ENCODE measurements at places on chromosomes 7 and 10.

DNA sequence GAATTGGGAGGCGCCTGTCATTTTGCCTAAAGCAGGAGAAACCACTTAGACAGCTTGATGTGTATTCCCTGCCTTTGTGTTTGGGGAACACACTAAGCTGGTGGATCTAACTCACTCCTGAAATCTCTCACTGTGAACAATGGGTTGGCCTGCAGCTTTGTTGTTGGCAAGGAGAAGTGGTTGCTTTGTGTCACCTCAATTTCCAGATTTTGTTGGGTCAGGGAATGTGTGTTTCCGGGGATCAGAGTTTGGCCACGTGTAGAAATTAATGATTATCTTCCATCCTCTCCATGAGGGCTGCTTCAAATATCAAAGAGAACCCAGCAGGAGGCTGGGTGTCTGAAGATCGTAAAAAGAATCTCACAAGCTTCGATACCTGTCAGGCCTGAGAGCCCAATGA is 27.8 kb downstream of the A1CF start:
- DNase-seq: no peak

DNA sequence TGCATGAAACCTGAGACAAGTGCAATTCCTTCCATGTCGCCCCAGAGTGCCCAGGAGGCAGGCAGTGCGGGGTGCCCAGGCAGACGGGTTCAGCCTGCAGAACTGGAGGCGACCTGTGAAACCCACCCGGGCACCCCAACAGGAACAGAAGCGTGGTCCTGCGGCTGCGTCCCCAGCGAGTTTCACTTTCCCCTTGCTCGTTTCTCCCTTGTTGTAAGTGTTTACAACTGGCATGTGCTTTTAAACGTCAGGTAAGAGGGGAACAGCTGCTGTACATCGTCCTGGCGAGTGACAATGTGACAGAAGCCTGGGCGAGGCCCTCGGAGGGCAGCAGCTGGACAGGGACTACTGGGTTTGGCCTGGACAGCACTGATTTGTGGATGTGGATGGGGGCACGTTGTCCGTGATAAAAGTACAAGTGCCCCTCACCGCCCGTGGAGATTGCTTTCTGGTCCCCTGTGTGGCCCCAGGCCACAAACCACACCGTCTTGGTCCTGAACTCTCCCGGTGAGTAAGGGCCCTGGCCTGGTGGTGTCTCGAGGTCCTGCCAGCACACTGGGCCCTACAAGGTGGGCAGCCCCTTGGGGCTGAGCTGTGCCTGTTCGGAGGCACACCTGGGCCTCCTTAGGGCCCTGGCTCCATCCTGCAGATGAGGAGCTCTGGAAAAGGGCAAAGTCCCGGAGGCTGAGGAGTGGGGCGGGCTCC is 4.0 kb downstream of the VENTX start:
- DNase-seq: no peak

- no peak for DNase-seq
Observed at GRCh38 chr10:63646491-63646890, 125.3 kb downstream of the REEP3 start.

GRCh38 chr7:157278791-157279724 is 57.7 kb upstream of the DNAJB6 start:
- no peak for DNase-seq

DNA sequence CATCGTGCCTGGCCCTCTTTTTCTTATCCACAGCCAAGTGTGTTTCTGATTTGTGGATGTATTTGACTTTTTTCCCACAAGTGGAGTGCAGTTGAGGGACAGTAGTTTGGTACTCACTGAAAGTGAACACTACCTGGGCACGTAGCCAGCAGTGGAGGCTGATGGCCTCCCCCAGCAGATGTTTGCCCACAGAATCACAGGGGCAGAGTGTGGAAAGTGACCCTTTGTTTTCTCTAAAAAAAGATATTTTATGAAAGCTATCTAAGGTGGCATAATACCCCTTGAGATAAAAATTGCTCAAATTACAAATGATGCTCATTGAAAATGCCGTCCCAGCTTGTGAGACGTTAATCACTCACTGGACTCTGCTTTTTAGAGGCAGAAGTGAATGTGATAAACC is 29.1 kb downstream of the WDR37 start:
- DNase-seq: no peak

- no peak for DNase-seq
Observed at GRCh38 chr10:125567529-125567928, 115.4 kb downstream of the TEX36 start.

DNA sequence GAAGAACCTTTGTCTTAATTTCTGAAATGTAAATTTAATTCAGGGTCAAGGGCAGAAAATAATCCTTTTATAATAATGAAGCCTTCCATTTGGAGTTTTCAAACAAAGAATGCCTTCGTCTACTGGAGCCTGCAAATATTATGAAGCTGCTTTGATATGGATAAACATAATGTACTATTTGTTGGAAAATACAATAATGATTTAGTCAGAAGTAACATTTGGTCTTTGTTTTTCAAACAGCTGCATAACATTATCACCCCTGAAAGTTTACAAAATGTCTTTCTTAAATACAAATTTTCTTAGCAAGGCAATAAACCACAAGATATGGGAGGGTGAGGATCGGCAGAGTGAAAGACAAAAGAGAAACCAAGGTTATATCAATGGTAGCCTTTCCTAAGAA is 41.5 kb downstream of the TMEM26 start:
- DNase-seq: no peak

DNA sequence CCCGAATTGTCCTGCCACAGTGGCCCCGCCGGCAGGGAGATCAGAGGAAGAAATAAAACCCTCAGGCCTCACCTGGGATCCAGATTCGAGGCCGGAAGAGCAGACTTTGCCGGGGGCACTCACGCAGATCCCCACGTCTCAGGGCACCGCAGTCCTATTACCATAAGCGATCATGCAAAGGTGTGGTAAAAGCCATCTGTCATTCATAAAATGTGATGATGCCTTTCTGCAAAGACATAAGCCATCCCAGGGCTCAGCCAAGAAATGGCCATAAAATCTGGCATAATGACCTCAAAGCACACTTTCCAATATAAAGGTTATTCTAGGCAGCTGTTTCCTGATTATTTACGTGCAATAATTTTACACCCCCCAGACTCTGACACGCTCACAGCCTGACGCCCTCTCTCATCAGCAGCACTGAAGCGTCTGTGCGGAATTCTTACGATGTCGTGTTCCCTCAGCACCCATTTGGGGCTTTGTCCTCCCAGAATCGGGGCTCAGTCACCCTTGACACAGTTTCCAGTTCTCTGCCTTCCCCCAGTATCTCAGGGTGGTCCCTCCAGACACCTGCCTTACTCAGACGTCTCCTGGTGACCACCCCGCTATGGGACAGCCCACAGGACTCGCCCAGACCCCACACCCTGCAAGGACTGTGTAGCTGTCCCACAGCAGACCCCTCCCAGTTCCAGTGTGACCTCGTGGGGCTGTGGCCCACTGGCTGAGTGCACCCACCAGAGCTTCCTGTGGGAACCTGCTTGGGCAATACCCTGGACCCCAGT is 74.3 kb upstream of the FAM20C start:
- no peak for DNase-seq

DNA sequence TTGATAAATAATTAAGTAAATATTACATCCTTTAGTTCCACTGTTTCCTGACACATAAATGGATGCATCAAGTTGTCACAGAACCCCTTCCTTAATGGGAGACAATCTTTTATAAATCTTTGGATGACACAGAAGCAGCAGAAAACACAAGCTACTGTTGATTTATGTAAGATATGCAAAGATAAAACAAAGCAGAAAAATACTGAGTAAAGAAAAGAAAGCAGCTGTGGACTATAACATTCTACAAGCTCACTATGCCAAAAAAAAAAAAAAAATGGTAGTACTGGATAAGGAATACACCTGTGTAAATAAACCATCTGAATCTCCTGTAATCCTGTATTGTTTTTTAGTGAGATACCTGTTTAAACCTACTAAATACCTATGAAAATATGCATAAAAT is 92.0 kb upstream of the FAM180A start:
- no peak for DNase-seq

GRCh38 chr10:125283191-125283835 is 123.0 kb upstream of the CTBP2 start:
- no peak for DNase-seq

DNA sequence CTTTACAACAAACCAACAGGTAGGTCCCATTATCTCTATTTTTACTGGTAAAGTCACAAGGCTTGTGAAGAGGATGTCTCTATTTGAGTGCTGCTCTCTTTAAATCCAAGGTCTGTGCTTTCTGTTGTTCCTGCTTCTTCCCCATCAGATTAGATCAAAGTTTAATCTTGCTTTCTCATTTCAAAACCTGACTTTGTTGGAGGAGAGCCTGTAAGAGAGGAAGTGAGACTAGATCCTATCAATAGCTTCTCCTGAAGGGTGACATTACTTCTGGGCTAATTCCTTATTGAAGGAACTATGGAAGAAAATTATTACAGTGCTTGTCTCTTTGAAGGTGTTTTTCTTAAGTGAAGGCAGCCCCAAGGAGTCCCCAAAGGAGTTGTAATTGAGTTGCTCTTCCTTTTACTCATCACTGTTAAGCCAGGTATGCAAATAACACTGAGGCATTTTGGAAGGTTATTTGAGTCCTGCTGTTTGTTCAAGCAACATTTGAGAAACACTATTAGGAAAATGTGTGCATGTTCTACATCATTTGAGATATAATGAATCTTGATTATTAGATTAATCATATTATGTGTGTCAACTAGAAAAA is 146.2 kb upstream of the MBL2 start:
- no peak for DNase-seq

DNA sequence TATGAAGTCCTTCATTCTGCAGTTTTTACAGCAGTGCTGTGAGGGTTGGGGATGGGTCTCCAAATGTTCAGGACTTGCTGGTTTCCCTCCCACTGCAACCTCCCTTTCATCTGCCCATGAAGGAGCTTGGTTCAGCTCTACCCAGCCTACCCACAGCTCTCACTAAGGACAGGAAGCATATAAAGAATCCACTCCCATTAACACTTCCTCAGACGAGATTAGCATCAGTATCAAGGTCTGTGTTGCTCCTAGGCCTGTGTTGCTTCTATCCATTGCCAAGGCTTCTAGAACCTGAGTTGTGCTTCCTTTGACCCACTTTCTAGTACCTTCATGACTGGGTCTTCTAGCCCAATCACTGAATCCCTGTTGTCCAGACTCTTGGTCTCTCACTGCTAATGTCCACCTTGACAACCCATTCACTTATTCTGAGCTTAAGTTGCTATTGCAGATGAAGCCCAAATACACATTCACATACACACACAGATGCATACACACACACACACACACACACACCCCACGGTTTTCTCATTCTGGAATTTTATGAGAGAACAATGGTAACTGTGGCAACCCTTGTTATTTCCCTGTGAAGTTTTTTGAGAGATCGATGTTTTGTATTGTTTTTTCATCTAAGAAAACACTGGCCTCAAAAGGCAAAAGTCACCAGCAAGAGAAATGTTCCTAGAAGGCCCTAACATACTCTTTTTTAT is 248.1 kb downstream of the MTERF1 start:
- no peak for DNase-seq

All from activated T-cell treated with anti-CD3 and anti-CD28 coated beads for 48 hours (primary cell).